ENCODE measurements at places on chromosomes 3 and 15.

DNA sequence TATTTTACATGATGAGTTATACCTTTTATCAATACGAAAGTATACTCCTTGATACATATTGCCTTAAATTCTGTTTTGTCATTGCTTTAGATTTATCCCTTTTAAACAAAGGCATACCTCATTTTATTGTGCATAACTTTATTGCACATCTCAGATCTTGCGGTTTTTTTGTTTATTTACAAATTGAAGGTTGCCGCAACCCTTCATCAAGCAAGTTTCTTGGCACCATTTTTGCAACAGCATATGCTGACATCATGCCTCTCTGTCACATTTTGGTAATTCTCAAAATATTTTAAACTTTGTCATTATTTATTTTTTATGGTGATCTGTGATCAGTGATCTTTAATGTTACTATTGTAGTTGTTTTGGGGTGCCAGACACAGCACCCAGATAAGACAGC, 20.9 kb downstream of the SNRK start:
- DNase-seq = peak; percentile 53

DNA sequence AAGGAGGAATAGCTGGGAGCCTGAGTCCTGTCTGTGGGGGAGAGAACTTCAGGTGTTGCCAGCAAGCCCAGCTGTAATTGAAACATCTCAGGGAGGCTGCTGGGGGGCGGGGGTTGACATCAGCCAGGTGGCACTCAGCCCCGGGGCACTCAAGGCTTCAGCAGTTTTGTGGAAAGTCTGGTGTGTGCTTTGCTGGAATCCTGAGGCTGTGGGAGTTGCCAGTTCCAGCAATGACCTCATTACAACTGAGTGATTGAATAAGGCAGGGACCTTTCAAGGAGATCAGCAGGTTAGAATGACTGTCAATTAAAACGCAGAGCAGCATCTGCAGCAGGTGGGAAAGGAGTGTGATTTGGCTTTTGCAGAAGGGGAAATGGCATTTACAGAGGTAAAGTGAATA, 75.7 kb downstream of the FAM43A start:
- no peak for DNase-seq

GRCh38 chr3:6229778-6230410, 631.0 kb upstream of the GRM7 start:
- no peak for DNase-seq

DNA sequence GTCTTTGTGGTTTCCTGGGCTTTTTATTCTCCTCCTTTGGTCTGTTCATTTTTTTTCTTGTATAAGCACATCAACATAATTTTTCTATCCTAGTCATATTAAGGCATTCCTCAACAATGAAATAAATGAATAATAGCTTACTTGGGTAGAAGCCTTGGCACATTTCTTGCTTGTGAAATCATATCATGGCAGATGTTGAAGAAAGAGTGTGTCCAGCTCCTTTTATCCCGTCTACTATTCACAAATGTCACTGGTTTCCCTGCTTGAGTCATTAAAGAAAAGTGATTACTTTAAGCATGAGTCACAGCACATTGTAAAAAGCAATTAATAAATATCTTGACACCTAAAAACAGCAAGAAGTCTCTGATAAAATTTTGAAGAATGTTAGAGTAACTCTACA, 42.1 kb downstream of the MINAR1 start:
- DNase-seq = peak; percentile 32

DNA sequence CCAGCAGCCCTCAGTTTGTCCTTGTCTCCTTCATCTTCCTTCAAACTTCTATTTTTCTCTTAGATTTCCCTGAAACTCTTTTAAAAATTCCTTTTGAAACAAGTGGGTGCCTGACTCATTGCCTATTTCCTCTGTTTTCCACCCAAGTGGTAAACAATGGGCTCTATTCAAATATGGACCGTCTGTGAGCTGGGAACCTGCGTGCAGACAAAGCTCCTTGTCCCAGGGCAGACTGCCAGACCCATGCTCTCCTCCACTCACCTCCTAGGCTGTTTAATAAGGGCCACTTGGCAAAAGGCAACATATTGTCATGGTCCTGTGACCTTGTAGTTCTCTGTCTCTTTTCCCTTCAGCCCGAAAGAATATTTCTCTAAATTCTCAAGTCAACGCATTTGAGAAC, 332.7 kb upstream of the THBS1 start:
- DNase-seq = peak; percentile 21

DNA sequence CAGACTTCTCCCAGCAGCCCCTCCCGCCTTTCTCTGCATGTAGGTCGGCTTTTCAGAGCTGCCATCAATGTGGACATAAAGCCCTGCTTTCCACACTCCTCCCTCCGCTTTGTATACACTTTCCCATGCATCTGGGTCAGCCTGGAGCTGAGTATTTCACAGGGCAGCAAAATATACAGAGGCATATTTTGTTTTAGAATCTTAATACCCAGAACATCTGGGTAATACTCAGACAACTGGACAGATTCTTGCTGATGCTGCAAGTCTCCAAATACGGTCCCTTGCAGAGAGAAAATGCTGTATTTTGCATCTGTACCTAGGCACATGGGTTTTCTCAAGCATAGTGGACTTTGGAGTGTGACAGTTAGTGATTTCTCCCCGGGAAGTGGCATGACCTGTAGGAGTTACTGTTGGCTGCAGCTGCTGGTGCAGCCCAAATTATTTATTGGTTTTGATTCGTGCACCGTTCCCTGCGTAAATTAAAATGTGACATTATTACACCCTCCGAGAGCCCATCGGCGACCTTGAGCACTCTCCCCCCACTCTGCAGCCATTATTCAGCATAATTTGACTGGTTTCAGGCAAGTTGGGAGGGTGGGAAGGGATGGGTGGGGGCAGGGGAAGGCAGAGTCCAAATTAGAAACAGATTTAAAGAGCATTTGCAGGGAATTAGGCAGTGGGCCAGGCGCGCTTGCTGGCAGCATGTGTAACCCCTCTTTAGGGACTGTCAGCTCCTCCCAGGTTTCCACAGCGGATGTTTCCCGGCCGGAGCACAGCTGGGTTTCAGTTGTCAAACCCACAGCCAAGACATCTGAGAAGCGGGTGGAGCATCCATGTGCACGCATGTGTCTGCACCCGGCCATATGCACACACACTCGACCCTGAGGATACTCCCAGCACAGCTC, 100.8 kb downstream of the CPN2 start:
- DNase-seq = peak; percentile 93

DNA sequence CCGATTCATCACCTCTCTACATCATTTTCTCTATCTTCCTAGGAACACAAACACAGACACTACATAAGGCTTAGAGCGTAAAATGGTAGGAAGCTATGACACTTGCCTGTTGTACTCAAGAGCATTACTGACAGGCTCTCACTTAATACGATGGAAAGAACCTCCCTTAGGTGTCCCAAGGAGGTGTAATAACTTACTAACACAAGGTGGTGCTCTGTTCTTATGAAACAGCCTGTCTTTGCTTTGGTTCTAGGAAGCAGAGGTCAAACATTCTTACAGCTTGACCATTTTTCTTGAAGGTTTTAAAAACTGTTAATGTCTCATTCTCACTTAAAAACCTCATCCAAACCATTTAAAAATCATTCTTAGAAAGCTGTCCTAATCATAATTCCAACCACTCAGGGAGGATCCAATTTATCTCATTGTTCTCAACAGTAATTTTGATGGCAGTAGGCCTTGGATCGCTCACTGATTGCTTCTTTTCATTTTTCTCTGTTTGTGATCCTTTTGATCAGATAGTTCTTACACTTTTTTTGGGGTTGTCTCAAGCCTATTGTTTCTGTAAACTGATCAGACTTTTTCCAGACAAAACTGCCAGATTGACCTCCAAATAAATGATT, 317.8 kb upstream of the AGTR1 start:
- peak; percentile 64 for DNase-seq

DNA sequence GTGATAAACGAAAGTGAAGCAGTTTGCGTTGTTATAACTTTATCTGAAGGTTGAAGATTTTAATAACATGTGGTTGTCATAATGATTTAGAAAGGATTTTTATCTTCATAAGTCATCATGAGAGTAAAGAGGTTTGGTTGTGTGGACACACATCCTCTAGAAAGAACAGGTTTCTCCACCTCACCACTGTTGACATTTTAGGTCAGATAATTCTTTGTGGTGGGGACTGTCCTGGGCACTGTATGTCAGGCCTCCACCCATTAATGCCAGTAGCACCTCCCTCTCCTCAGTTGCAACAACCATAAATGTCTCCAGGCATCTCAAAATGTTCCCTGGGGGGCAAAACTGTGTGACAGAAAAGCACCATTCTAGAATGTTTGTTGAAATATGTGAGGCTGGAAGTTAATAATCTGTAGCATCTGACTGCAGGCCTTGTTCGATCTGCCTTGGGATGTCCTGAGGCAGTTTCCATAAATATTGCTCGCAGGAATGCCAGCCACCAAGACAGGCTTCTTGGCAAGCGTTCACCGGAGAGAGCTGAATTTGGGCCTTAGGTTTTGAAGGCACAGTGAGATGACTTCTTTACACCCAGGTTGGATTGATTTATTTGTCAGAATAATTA, 100.1 kb downstream of the ADAMTSL3 start:
- DNase-seq = no peak

DNA sequence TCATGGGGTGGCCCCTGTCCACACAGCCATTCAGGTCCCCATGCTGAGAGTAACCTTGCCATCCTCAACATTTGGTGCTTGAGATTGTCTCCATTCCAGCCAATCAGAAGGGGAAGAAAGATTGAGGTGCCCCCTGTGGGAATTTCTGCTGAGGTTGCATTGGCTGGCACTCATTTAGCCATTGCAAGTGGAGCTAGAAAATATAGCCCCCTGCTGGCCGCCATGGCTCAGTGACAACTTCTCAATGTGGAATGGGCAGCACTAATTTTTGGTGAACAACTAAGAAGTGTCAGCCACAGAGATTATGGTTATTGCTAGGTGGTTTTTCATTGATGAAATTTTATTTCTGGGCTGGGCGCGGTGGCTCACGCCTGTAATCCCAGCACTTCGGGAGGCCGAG, 22.0 kb downstream of the COL6A6 start:
- DNase-seq = peak; percentile 39

All from fibroblast of gingiva (primary cell).